H7 (cell line): ENCODE measurements at places on chromosomes 6 and 20. TPM values are rescaled to one million over a fixed set of nuclear protein-coding genes. Genes with fewer than 3 reads are reported as not detected.
A peak's percentile ranks its signal among the peaks of the same experiment; 100 is the strongest.

STK38 gene
- 7.6 and 8.7 TPM in 2 replicates for total RNA-seq

MYBL2 gene
- total RNA-seq = 76.2 and 111 TPM in 2 replicates

VGLL2 gene
- not detected in 2 replicates for total RNA-seq

GRIK2 gene
- total RNA-seq = 0.76 and 1.2 TPM in 2 replicates

TRIM10 gene
- total RNA-seq = not detected in 2 replicates

MUC22 gene
- total RNA-seq = not detected in 2 replicates

CLIC5 gene
- 0.45 TPM in 1 of 2 replicates, not detected in the other for total RNA-seq

VARS1 gene
- total RNA-seq = 114 and 115 TPM in 2 replicates

HLA-DRA gene
- 0.33 TPM in 1 of 2 replicates, not detected in the other for total RNA-seq

CST5 gene
- total RNA-seq = not detected in 2 replicates

SMLR1 gene
- not detected in 2 replicates for total RNA-seq

TSPYL4 gene
- 8.1 and 14.9 TPM in 2 replicates for total RNA-seq

ILRUN gene
- total RNA-seq = 42.2 and 50.4 TPM in 2 replicates

DNA sequence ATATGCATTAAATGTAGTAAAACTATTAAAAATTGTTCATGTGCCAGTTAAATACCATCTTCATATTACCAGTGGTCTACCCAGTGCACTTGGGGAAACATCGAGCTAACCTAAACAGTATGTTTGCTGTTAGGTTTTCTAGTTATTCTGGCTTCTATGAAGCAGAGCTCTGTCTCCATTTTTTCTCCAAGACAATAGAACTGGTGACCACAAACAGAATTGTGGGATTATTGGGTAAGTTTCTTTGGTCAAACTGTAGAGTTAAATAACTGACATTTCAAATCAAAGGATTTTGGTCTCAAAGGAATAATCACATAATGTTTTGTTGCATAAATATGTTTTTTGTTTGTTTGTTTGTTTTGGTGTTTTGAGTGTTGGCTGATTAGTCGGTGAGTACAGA lies 40.5 kb upstream of the EDN3 start:
- DNase-seq = no peak

DNA sequence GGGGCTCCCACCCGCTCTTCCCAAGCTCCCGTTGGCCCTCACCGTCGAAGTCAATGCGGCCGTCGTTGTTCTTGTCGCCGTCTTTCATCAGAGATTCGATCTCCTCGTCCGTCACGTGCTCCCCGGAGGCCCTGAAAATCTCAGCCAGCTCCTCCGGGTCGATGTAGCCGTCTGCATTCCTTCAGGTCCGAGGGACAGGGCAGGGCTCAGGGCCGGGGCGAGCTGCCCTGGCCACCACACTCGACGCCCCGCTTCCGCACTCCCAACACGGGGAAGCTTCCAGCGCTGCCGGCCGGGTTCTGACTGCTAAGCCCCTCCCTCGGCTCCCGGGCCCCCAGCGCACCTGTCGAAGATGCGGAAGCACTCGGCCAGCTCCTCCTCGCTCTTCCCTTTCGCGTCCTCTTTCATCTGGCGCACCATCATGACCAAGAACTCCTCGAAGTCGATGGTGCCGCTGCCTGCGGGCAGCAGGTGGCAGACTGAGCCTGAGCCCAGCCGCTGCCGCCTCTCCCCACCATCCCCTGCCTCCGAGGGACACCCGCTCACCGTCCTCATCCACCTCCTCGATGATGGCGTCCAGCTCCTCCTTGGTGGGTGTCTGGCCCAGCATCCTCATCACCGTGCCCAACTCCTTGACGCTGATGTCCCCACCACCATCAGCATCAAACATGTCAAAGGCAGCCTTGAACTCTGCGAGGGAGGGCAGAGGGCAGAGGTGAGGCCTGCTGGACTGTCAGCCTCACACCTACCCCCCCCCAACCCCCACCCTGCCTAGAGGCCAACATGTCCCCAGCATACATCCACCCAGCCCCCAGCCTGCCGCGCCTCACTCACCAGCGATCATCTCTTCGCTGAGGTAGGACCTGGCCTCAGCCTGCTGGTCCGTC lies 2.9 kb downstream of the TNNC2 start:
- peak; percentile 91 for DNase-seq

DNA sequence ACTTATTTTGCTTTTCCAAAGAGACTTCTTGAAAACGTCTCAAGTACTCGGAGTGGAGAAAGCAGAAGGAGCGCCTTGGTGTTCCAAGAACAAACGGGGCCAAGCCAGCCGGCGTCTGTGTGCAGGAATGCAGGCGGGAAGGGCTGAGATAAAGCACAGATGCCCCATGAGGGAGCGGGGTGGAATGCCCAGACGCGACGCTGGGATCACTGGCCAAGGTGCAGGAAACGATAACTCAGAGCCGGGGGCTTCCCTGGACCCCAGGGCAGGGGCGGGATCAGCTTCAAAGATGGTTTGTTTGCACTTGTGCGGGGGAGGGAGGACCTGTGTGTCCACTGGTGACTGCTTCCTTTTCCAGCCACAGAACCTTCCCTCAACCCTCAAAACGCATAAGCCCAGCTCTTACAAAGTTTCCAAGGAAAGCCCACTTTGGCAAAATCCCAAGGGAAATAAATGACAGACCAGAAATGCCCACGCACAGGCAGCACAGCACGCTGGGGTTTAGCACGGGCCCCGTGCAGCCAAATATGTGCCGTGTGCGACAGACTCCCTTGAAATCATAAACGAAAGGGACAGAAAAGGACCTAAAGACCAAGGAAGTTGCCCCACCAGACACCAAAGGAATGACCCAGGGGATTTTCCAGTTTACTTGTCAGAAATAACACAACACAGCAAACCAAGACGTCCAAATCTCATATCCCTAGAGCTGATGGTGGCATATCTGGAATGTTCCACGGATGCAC lies 113.9 kb downstream of the NFATC2 start:
- DNase-seq = peak; percentile 70

DNA sequence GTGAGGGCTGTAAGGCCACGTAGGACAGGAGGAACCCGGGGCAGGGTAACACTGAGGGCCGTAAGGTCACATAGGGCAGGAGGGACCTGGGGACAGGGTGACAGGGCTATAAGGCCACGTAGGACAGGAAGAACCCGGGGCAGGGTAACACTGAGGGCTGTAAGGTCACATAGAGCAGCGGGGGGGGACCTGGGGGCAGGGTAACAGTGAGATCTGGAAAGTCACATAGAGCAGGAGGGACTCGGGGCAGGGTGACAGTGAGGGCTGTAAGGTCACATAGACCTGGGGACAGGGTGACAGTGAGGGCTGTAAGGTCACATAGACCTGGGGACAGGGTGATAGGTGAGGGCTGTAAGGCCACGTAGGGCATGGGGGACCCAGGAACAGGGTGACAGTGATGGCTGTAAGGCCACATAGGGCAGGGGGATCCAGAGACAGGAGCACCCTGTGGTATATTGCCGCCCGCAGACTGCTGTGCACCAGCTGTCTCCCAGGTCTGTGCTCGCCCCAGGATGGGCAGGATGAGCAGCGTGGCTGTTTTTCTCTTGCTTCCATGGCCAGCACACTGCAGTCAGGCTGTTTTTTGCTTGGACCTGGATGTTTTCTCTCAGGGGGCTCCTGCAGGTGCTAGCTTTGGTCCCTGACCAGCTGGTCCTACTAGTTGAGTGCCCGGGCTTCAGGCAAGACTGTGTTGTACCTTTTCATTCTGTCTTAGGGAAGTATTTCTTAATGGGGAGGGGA lies 55.7 kb downstream of the SYTL3 start:
- DNase-seq = no peak

GRCh38 chr20:62808211-62808865 lies 3.7 kb downstream of the OGFR start:
- DNase-seq = peak; percentile 97

- DNase-seq = no peak
These were observed 28.2 kb upstream of the ANKEF1 start for GRCh38 chr20:10006447-10007090.

DNA sequence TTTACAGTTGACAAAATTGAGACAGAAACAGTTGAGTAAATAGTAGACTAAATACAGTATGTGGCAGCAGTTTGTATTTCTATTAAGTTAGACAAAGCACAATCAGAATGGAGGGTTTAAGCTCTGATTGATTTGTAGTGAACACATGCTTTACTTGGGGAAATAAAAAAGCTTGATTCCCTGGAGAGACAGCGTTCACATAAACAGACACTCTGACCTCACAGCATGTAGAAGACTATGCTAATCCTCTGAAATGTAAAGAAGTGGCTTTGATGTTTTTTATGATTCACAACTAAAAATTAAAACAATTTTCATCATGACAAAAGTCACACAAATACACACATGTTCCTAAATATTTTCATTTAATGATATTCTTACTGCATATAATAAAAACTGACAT lies 126.9 kb upstream of the FAM83B start:
- no peak for DNase-seq

- DNase-seq = peak; percentile 23
These were observed 95.5 kb upstream of the SCGN start for GRCh38 chr6:25556516-25556915.

DNA sequence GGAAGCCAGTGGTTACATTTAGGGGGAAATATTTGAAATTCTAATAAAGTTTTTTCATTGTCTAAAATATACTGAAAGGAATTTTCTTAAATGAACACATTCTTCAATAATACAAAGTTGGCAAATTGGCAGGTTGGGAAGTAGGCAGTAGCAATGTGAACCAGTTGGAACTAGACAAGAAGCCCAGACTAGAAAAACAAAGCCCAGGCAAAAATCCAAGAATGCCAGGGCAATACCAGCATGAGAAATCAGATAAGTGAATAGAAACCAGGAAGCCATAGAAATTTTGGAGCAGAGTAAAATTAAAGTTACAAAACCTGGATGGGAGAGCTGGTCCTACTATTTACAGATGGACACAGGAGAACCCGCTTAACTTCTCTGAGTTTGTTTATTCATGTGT lies 52.2 kb downstream of the TPBG start:
- DNase-seq = no peak

DNA sequence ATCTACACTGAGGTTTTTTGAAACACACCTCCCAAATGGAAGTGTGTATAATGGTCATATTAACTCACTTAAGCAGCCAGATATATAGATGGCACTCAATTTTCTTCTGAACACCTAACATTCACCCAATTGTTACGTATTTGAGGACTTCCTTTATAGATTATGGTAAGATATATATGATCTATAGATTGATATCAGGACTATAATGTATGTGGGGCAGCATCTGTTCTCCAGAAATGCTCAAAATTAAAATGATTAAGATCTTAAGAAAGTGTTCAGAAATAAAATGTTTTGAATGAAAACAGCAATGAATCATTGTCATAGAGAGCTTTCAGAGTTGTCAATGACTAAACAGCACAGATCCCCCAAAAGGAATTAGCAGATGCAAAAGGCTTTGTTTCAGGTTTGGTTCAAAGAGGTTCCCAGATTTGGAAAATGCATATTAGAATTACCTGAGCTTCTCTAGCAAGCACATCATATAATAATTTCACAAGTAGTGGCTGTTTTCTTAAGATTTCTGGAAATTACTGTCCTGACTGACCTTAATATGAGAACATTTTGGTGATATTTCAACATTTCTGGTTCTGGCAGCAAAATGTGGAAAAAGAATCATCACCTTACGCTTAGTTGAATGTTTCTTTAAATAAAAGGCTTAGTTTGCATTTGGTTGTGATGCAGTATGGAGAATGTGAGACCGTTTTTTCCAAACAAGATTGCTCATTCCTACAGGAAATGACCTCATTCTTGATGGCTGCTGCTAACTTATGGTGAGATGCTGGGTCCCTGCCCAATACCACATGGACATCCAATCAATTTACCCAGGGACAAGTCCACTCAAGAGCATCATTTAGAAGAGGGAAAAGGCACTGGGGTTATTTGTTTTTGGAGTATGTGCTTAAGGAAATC lies 31.5 kb downstream of the TRAF3IP2 start:
- DNase-seq = no peak

GRCh38 chr6:147874322-147874721 lies 365.8 kb downstream of the SAMD5 start:
- DNase-seq = no peak

GRCh38 chr6:10369896-10370295 lies 45.0 kb downstream of the TFAP2A start:
- no peak for DNase-seq

DNA sequence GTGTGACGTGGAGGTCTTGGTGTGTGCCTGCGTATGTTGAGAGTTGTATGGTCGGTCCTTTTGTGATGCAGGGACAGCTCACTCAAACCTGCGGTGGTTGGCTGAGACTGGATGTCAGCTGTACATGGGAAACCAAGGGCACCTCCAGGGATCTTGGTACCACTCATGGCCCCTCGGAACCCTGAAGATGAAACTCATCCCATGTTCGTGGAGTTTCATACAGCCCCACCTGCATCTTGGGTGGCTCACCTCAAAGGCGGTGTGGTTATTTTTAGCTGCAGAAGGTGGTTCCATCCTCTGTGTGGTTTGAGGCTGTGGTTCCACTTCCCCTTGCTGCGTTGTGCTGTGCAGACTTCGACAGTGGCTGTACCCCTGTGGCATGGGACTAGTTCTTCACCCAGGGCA lies 52.6 kb upstream of the SLC22A1 start:
- no peak for DNase-seq

DNA sequence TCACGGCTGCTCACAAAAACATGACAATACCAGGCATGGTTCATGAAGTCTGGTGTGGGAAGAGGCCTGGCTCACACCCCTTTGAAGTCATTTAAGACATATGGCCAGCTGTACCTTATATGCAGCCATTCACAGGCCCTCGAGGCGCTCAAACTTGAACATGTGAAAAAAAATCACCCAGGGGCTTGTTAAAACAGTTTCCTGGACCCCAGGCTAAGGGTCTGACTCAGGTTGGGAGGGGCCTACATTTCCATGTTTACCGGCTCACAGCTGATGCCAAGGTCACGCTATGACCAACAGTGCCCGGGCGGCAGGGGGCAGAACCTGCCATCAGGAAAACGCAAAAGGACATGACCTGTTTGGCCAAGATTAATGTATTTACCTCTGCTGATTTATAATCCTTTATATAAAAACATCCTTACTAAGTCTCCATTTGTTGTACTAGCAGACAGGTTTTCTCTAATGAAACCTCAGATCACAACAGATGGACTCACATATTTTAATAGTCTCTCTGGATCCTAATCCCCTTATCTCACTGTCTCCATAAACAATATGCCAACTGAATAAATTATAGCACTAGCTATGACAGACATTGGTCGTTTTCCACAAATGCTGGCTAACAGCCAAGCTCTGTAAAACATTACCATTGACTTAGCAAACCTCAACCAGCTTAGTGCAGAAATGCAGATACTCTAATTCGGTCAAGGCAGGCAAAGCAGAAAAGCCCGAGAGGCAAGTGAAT lies 19.9 kb downstream of the EZR start:
- DNase-seq = no peak

DNA sequence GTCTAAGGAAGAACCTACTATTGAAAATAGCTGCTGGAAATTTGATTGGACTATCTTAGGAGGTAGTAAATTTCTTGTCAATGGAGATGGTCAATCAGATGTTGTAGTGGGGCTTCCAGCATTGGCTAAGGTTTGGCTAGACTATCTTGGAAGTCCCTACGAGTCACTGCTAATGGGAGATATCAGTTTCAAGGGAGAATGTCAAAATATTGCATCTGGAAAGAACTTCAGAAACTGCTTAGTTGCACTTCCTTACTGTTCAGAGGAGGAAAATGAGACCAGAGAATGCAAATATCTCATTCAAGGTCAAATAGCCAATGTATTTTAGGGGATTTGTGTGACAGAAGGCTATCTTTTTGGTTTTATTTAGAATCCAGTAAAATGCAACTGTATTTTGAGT lies 53.5 kb upstream of the CCN2 start:
- no peak for DNase-seq
